Eye (tissue), 1 donor: ENCODE measurements at places on chromosomes 5 and 9.

- DNase-seq = no peak
Measured at GRCh38 chr9:108412755-108413154, 443.0 kb downstream of the ACTL7B start.

GRCh38 chr5:51495672-51496071 lies 112.4 kb downstream of the ISL1 start:
- no peak for DNase-seq

- DNase-seq = no peak
Measured at GRCh38 chr9:106887066-106887465, 24.1 kb downstream of the ZNF462 start.

DNA sequence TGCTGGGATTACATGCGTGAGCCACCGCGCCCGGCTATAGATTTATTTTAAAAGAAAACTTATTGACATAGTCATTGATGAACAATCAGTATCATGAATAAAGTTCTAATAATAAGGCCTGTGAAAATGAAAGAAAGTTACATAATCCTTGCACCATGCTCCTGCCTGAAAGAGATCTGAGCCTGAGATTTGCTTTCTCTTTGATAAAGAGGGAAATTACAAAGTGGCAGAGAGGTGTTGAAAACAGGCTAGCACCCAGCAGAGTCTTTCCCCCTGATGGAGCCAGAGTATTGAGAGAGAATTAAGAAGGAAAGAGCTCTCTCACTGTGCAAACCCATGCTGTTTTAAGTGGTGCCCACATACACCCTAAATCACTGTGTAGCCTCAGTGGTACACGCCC lies 37.2 kb downstream of the SLC6A7 start:
- DNase-seq = no peak

GRCh38 chr9:75588808-75589207 lies 301.7 kb upstream of the PCSK5 start:
- DNase-seq = no peak
